IPS DF 6.9 (cell line): ENCODE measurements at places on chromosomes 2 and 18.

DNA sequence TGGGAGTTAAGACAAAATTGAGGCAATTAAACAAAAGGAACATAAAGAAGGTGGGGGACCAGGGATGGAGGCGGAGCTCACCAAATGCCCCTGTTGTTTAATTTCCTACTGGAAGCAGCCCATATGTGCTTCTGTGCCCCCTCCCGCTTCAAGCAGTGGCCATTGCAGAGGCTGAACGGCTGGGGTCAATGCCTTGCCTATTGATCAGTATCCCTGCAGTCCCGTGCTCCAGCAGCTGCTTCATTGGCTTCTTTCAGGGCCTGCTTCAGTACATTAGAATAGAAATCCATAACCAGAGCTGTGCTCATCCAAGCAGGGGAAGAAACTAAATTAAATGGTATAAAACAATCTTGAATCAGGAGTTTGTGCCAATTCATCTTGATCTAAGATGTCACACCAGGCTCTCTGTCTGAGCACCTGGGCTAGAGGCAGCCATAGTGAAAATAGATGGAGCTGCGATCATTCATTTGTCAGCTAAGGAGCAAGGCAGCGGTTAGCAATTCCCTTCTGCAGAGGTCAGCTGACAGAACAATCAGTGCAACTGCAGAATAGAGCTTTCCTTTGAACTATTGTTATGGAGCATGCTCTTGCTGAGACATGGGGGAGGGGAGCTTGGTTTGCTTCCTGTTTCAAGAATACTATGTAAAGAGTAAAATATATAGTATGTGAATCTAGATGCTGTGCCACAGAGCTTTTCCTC, 222.4 kb downstream of the WDR7 start:
- peak; percentile 55 for DNase-seq

DNA sequence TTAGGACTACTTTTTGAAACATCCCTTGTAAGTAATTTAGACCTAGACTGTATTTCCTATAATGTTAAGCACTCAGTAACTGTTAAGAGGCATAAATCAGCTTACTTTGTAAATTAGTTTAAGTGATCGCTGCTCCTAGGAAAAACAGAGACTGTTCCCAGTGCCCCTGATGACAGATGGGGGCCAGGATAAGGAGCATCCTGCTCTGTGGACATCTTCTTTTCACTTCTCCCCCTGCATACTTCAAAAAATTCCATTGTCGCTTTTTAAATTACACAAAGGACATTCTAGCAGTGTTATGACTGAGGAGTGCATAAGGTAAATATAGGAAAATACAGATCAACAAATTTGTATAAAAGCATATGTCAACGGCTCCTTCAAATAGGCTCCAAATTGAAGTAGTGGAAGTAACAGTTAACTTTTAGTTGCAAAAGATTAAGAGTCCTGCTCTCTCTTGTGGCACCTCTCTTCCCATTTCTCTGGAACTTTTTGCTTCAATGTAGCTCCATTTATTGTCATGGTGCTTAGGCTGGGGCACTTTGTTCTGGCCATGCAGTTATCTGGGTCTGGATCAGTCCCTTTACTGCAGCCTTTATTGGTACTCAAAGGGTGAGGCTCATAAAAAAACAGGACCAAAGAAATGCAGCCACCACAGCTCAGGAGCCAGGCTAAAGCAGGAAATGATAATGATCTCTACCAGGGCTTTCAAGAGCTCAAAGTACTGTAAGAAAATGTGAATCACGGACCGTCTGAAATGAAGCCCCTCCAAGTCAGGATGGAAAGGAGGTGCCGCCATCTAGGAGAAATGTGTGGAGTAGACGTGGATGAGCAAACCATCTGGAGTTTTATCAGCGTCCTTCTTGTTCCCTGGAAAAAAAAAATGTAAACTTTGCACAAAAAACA, 162.1 kb upstream of the ZNF516 start:
- DNase-seq = no peak

- DNase-seq = no peak
Measured at GRCh38 chr2:74379851-74380789, at the start of gene DCTN1. Gene DCTN1, minus strand, starts transcription at chr2:74380311. Its CDS starts 274 bp downstream, at chr2:74380037.

- no peak for DNase-seq
Measured at GRCh38 chr2:61452392-61452791, 18.5 kb downstream of the USP34 start.

DNA sequence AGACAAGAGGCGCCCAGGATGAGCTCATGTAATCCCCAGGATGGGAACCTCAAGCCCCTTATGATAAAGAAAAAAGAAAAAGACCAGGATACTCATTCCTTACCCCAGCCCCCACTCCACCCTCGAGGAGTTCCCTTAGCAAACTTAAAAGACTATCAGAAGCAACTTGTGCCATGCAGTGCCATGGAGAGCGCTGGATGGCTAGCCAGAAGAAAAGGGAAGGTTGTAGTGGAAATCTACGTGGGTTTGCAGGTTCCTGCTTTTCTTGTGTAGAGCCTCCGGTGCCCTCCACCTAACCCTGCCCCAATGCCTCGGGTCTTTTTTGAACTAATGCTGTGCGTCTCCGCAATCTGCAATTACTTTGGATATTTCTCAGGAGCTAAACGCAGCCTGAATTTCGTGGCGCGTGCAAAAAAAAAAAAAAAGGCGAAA, 16.2 kb upstream of the BCL11A start:
- DNase-seq = no peak

GRCh38 chr2:209619782-209620181, 151.8 kb upstream of the UNC80 start:
- no peak for DNase-seq

- no peak for DNase-seq
Measured at GRCh38 chr2:169507698-169508097, 1.8 kb upstream of the KLHL41 start.

- DNase-seq = no peak
Measured at GRCh38 chr2:78351208-78351607, 674.3 kb upstream of the REG3G start.

GRCh38 chr18:22034276-22034675, 135.1 kb upstream of the GATA6 start:
- no peak for DNase-seq

GRCh38 chr2:194105358-194105757, 1551.7 kb upstream of the SLC39A10 start:
- no peak for DNase-seq

DNA sequence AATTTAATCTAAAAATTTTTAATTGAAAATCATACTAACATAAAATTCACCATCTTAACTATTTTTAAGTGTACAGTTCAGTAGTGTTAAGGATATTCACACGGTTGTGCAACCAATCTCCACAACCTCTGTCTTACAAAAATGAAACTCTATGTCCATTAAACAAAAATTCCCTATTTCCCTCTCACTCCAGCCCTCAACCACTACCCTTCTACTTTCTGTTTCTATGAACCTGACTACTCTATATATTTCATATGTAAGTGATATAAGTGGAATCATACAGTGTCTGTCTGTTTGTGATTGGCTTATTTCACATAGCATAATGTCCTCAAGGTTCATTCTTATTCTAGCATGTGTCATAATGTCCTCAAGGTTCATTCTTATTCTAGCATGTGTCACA, 34.3 kb upstream of the OSBPL6 start:
- DNase-seq = no peak

DNA sequence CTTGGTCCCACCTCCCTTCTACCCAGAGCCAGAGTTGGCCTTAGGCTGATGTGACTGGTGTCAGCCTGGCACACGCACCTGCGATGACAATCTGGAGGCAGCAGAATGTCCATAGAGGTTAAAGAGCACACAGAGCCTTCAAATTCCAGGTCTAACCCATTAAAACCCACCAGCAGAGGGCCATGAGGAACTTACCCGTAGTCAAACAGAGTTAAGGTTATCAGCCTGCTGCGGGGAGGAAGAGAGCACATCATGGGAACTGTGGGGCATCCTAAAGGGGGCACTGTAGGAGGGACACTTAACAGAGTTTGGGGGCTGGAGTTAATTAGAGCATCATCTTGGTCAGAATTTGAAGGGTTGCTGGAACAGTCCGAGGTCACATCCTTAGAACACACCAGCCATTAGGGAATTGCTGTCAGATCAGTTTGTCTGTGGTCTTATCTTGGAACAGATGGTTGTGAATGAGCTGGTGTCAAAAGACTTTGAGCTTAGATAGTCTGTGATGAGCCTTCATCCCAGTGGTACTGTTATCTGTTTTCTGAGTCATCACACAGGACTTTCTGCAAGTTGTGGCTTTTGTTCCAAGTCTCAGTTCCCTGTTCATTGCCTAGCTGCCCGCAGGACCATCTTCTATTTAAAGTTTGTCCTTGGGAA, 248.6 kb downstream of the LOXHD1 start:
- DNase-seq = no peak

GRCh38 chr18:79466591-79466990, 70.9 kb downstream of the NFATC1 start:
- no peak for DNase-seq

GRCh38 chr2:176142281-176142680, 9.1 kb upstream of the HOXD4 start:
- DNase-seq = no peak

DNA sequence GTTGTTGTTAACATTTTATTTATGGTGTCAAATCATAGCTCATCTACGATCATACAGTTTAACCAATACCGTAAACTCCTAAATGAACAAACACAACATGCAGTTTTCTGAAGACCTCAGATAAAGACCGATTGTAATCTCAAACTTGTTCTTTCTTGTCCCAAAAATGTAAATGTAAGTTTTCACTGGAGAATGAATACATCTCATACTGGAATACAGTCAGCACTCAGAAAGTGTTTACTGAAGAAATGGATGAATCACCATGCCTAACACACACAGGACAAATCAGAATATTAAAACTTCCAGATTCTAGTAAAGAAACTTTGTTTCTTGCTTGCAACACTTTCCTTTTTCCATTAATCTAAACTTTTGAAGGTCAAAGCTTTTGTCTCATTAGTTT, 380.5 kb downstream of the DLGAP1 start:
- DNase-seq = no peak

GRCh38 chr2:239300242-239300641, 100.6 kb downstream of the HDAC4 start:
- no peak for DNase-seq

GRCh38 chr18:9762526-9762925, 54.4 kb downstream of the RAB31 start:
- DNase-seq = no peak

DNA sequence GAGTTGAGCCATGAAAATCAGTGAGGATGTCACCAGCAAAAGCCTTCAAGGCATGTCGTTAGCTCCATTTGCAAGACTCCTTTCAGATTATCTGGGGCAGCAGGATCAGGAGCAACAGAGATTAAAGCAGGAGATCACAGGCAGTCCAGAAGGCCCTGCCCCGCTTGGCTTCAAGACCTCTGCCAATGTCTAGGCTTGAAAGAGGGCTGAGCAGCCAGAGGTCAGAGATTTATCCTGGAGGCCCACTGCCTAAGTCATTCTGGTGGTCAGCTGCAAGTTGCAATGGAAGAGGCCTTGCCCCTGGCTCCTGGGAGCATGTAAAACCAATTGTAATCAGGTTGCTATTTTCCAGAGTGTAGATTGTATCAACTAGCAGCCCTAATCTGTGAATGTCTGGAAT, 416.5 kb downstream of the BCL11A start:
- DNase-seq = no peak

GRCh38 chr2:156430980-156431358, 5.2 kb upstream of the GPD2 start:
- DNase-seq = no peak

GRCh38 chr2:85732467-85733120, 21.2 kb upstream of the ATOH8 start:
- no peak for DNase-seq

GRCh38 chr2:26088038-26088643, 54.3 kb downstream of the RAB10 start:
- no peak for DNase-seq

DNA sequence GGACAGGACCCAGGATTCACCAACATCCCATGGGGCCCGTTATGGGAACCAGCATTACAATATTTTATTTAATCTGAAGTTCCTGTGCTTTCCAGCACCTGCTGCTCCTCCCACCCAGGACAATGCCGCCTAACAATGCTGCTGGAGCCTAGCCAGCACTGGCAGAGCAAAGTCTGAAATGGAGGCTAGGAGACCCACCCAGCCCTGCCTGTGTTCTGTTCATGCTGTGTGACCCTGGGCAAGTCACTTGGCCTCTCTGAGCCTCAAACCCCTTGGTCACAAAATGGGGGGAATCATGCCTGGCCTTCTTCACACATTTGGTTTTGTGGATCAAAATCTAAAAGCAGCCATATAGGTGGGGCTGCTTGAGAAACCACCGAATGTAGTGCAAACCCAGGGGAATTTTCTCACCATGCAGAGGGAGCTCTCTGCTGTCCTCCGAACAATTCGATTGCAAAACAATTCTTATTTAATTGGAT, 38.5 kb upstream of the ODC1 start:
- DNase-seq = no peak

DNA sequence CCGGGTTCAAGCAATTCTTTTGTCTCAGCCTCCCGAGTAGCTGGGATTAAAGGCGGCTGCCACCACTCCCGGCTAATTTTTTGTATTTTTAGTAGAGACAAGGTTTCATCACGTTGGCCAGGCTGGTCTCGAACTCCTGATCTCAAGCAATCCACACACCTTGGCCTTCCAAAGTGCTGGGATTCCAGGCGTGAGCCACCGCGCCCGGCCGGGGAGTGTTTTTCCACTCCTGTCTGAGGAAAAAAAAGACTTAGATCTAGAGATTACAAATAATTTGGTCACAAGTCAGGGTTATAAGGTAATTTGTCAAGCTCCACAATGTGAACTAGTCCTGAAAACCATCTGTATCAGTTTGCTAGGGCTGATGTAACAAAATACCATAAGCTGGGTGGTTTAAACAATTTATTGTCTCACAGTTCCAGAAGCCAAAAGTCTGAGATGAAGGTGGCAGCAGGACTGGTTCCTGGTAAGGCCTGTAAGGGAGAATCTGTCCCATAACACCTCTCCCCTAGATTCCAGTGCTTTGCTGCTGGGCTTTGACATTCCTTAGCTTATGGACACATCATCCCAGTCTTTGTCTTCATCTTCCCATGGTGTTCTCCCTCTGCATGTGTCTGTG, 40.7 kb upstream of the SP3 start:
- DNase-seq = no peak
